ENCODE measurements at places on chromosomes 11 and 22.

GRCh38 chr11:2734181-2735052 is 34.6 kb upstream of the KCNQ1OT1 start:
- no peak for DNase-seq

GRCh38 chr11:68206211-68206610 is 6.9 kb downstream of the KMT5B start:
- no peak for DNase-seq

GRCh38 chr11:68142441-68143309 is 21.5 kb upstream of the CHKA start:
- DNase-seq, result no peak

- DNase-seq, result no peak
Observed at GRCh38 chr11:75536786-75537641, 11.3 kb upstream of the GDPD5 start.

GRCh38 chr11:104451197-104451893 is 287.4 kb upstream of the PDGFD start:
- no peak for DNase-seq

DNA sequence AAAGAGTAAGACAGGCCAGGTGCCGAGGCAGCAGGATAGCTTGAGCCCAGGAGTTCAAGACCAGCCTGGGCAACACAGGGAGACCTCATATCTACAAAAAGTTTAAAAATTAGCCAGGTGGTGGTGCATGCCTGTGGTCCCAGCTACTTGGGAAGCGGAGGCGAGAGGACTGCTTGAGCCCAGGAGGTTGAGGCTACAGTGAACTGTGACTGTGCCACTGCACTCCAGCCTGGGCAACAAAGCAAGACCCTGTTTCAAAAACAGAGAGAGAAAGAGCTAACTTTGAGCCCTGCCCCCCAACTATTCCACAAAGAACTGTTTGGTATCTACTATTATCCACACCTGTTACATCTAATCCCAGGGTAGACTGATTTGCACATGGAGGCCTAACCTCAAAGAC is 49.2 kb upstream of the RAPSN start:
- DNase-seq, result no peak

DNA sequence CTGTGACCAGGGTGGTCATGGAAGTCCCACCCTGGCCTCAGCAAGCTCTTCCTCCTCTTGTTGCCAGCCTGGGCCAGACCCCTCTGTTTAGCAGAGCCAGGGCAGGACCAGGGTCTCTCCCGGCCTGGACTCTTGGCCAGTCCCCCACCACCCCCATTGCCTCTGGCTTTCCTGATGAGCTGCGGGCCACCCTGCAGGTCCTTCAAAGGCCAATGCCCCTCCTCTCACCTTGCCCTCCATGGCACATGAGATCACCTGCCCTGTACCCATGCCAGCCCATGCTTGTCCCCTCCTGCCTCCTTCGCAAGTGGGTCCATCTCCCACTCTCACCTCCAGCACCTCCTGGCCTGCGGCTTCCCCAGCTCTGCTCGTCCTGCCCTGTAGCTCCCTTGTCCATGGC is 10.4 kb downstream of the FADS2 start:
- no peak for DNase-seq

DNA sequence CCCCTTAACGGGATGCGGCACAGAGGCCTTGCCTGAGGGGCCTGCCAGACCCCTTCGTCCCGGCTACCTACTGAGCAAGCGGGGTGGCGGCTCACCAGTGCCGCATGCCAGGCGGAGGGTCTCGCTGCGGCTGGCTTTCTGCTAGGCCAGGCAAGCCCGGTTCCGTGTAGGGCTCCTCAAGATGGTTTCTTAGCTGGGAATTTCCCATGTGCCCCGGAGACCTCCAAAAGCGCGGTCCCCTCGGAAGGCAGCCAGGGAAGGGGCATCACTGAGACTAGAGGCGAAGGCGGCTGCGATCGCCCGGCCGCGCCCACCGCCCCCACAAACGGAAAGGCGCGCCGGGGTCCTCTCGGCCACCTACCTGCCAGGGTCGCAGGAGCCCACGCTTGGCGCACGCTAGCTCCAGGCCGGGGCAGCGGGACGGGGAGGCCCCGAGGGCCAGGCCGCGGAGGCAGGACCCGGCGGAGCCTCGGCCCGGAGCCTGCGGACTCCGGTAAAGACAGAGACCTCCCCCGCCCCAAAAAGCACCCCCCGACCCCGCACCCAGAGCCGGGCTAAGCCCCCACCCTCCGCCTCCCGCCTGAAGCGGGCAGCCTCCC is 23.8 kb downstream of the MICAL3 start:
- DNase-seq, result peak; percentile 50

DNA sequence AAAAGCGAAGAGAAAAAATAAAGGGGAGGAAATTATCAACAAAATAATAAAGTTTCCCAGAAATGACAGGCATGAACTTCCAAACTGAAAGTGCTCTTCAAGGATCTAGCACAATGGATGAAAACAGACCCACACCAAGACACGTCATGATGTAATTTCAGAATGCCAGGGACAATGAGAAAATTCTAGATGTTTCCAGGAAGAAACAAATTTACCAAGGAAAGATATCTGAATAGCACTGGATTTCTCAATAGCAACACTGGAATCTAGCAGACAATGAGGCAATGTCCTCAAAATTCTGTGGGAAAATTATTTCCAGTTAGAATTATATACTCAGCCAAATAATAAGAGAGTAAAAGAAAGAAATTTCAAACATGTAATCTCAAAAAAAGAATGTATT is 46.0 kb downstream of the DENND5A start:
- DNase-seq, result no peak

GRCh38 chr22:31367426-31367825 is 21.3 kb upstream of the PATZ1 start:
- DNase-seq, result no peak

DNA sequence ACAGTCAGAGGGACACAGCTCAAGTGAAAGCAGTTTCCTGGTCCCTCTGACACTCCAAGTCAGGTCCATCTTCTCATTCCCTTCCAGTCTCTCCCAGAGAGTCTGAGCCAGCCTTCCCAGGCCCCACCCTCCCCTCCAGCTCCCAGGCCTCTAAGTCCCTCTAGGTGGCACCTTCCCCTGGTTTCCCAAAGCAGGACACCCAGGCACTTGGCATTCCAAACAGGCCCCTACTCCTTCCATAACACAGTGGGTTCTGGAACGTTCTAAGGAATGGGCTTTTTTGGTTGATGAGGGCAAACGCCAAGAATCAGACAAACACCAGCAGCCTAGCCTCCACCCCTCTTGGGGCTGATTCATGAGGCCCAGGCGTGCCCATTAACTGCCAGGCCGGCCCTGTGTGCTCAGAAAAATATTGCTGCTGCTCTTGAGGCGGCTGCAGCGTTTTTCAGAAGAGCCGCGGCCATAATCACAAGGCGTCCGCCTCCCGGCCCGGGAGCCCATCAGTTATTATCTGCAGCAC is 418.7 kb downstream of the SOX6 start:
- DNase-seq, result peak; percentile 28

- no peak for DNase-seq
Observed at GRCh38 chr11:42812361-42812760, 499.4 kb upstream of the API5 start.

DNA sequence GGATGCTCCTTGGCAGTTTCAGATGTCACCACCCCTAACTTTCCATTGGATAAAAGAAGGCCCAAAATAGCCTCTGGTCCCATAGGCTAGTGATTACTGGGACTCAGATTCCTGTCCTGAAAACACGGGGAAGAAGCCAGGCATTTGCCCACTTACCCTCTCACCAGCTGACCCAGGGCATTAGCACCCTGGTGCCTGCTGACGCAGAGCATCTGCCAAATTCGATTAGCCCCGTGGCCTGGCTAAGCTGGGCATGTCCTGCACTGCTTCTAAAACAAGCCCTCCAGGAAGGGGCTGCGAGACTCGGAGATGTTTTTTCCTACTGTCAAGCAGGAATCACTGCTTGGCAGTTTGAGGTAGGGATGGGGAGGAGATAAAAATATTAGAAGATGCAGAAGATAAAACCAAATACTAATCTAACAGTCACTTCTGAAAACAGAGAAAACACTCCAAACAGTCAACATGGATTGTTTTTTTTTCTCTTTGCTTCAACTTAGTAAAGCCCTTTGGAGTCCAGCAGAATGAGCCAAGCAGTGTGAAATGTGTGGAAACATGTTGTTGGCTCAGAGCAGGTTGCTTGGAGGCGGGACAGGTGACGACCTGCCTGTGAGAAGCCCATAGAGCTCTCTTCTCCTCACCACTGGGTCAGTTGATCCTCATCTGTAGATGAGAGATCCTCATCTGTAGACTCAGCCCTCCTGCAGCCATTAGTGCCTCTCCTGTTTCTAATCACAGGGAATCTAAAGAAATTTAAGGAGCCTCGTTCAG is 54.0 kb downstream of the BDNF start:
- DNase-seq, result no peak

- no peak for DNase-seq
Observed at GRCh38 chr22:20052309-20053259, 27.5 kb upstream of the DGCR8 start.

- DNase-seq, result no peak
Observed at GRCh38 chr11:21137803-21138202, 468.4 kb downstream of the NELL1 start.

GRCh38 chr22:47164514-47165337 is 402.3 kb downstream of the TBC1D22A start:
- peak; percentile 38 for DNase-seq

DNA sequence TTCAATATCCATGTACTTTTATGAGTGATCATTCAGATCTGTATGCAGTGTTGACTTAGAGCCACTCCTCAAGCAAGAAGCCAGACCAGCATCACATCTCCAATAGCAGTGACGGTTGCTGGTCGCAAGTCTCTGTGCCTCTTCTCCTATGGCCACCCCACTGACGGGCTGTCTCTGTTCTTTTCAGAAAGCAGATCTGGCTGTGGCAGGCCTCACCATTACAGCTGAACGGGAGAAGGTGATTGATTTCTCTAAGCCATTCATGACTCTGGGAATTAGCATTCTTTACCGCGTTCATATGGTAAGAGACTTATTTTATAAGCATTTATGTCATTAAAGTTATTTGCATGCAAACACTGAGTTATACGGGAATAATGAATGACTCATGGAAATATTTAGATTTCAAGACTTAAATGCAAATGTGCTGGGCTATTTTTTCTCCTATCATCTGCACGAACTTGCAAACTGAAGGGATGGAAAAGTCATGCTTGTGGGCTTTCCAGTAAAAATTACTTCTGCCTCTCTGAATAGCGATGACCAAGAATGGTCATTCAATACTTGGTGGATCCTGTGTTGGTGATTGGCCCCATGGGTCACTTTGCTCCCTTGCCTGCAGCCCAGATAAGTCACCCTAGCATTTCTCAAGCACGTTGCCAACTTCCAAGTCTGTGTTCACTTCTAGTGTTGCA is 83.6 kb upstream of the TBCEL start:
- no peak for DNase-seq

GRCh38 chr11:12386309-12386708 is 8.9 kb downstream of the PARVA start:
- DNase-seq, result no peak

- DNase-seq, result no peak
Observed at GRCh38 chr11:9601037-9601875, 27.8 kb downstream of the WEE1 start.

GRCh38 chr11:83816572-83817187 is 530.5 kb upstream of the CCDC90B start:
- no peak for DNase-seq

GRCh38 chr11:117062498-117062897 is 35.7 kb downstream of the SIK3 start:
- DNase-seq, result no peak

- DNase-seq, result peak; percentile 57
Observed at GRCh38 chr11:75547617-75548058, 14.4 kb upstream of the SERPINH1 start.

GRCh38 chr22:48717076-48717810 is 1110.4 kb downstream of the BRD1 start:
- no peak for DNase-seq

DNA sequence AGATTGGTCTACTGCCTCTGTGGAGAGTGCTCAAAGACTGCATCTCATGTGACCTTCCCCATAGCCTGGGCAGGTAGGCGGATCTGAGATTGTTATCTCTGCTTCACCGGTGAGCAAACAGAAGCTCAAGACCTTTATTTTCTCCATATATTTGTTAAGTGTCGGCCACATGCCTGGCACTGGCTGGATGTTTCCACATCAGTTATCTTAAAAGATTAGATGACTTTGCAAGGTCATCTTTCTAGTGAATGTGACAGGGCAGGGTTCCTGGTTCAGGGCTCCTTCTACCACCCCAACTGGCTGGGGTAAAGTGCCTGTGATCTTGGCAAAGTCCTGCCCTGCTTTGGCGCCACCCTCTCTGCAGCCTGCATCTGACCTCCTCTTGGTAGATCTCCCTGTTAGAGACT is 125.0 kb downstream of the CCDC81 start:
- no peak for DNase-seq

GRCh38 chr22:49404020-49404419 is 423.7 kb downstream of the BRD1 start:
- DNase-seq, result peak; percentile 30

DNA sequence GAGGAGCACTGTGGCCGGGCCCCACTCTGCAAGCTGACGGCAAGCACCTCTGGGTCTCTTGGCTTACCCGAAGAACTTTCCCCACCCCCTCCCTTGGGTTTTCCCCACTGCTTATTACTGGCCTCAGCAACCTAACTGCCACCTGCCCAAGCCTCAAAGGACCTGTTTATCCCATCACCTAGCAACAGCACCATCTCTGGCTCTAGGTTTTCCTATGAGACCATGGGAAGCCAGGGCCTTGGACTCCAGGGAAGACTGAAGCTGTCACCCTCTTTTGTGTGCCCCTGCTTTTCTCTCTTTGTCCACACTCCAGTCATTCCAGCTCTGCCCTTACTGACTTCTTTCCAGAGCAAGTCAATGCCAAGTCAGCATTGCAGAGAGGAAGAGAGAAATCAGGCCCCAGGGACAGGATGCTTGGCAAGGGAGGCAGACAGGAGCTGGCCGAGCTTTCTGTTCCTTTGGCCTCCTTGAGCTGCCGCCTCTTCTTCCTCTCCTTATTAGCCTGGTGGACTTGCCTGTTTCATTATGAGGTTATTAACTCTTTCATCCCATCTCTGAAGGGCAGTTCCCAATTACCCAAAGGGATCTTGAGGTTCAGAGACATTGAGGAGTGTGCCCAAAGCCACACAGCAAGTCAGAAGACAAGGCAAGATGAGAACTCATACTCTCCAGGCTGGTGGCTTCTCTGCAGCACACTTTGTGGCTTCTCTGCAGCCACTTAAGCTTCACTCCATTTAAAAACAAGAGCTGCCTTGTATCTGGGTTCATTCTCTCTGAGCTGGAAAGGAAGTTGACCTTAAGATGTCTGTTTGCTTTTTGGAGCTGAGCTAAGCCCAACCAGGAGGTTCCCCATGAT is at the start of gene SMIM35:
TSS of gene SMIM35 (minus strand) at position 51 of the 856 bp plus-strand sequence. CDS start 206 bp downstream, outside the sequence.
- no peak for DNase-seq

- no peak for DNase-seq
Observed at GRCh38 chr11:57180081-57180561, 1.6 kb upstream of the LRRC55 start.

GRCh38 chr11:72848846-72849466 is 34.7 kb downstream of the ATG16L2 start:
- no peak for DNase-seq

DNA sequence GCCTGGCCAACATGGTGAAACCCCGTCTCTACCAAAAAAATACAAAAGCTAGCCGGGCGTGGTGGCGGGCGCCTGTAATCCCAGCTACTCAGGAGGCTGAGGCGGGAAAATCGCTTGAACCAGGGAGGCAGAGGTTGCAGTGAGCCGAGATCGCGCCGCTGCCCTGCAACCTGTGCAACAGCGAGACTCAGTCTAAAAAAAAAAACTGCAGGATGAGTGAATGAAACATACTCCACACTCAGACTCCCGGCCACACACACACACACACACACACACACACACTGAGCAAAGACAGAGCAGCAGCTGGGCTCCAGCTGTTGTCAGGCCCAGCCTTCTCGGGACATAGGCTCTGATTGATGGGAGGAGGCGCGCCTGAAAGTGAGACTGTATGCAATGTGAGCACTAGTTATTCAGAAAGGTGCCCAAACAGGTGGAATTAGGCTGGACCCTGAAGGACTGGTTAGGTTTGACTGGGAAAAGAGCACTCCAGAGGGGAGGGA is 1.5 kb upstream of the PLEKHA7 start:
- no peak for DNase-seq
